HEK293T (cell line): ENCODE measurements at places on chromosomes 3 and 15.

- DNase-seq = no peak
These were observed 31.9 kb downstream of the AGTR1 start for GRCh38 chr3:148729476-148730055.

DNA sequence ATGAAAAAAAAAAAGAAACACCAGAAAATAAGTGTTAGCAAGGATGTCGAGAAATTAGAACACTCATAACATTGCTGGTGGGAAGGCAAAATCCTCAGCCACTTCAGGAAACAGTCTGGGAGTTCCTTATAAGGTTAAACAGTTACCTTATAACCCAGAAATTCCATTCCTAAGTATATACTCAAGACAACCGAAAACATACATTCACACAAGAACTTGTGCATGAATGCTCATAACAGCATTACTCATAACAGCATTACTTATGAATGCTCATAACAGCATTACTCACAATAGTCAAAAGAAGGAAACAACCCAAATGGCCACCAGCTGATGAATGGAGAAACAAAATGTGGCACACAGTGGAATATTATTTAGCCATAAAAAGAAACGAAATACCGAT lies 34.8 kb upstream of the DCP1A start:
- DNase-seq = no peak

DNA sequence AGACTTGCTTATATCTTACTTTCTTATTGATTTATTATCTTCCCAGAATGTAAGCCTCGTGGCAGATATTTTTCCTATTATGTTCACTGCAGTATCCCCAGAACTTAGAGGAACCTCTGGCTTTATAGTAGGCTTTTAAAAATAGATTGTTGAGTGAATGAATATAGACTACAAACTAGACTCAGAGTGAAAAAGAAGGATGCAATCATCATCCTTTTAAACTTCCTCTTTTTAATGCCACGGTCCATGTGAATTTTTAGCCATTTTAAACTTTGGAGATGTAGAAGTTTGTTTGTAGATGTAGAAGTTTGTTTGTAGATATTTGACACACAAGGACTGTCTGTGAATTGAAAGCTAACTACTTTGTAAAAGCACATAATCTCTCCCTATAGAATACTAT lies 7.2 kb upstream of the P2RY12 start:
- no peak for DNase-seq

- no peak for DNase-seq
These were observed 511.3 kb downstream of the GABRG3 start for GRCh38 chr15:27482287-27482686.

- DNase-seq = no peak
These were observed 1403.1 kb upstream of the ALCAM start for GRCh38 chr3:103963599-103963998.

- DNase-seq = no peak
These were observed 50.7 kb downstream of the DNAJB8 start for GRCh38 chr3:128415773-128416577.

DNA sequence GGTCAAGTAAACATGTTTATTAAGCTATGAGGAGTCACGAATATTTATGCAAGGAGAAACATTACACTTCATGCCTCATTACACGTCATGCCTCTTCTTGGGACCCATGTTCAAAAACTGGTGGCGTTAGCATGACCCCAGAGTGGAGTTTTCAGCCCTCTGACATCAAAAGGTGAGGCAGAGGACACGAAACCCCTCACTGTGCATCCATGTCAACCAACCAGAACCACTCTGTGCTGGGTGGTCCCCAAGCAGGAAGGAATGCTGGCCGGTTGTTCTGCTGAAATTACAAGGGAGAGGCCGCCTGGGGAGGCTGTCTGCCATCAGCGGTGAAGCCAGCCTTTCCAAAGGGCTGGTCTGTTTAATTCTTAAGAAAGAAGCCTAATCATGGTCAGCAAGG lies 83.4 kb downstream of the GABRB3 start:
- no peak for DNase-seq

GRCh38 chr3:178527981-178528380 lies 8.3 kb upstream of the KCNMB2 start:
- no peak for DNase-seq

- no peak for DNase-seq
These were observed 62.2 kb upstream of the MCF2L2 start for GRCh38 chr3:183490653-183491052.

DNA sequence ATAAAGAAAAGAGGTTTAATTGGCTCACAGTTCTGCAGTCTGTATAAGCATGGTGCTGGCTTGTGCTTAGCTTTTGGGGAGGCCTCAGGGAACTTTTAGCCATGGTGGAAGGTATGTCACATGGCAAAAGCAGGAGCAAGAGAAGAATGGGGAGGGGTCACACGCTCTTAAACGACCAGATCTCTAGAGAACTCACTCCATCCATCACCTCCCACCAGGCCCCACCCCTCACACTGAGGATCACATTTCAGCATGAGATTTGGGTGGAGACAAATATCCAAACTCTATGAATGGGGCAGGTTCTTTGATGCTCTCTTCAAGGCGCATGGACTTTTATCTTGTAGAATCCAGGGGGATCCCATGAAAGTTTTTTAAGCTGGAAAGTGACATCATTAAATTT lies 75.7 kb downstream of the ITPR1 start:
- DNase-seq = no peak

- DNase-seq = no peak
These were observed 659.3 kb upstream of the ARRDC4 start for GRCh38 chr15:97301166-97301565.

DNA sequence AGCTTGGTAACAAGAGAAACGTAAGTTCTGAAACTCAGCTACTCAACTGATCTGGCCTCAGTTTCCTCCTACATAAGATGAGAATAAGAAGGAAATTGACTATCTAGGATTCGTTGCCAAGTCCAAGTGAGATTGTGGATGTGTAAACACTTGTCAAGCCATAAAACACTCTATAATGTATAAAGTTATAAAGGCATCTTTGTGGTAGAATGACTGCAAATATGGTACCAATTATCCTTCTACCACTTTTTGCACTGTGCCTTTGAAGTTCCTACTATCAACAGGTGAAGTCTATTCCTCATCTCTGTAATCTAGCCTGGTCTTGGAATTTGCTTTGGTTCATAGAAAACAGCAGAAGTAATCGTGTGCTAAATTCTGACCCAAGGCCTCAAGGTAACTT lies 138.2 kb downstream of the GADL1 start:
- DNase-seq = no peak

- DNase-seq = no peak
These were observed 8.8 kb upstream of the ACTC1 start for GRCh38 chr15:34804113-34804512.

GRCh38 chr3:15325228-15325627 lies 7.2 kb downstream of the SH3BP5 start:
- DNase-seq = no peak
